RWPE1 (cell line): ENCODE measurements at places on chromosomes 2 and 18.
A peak's percentile ranks its signal among the peaks of the same experiment; 100 is the strongest.

DNA sequence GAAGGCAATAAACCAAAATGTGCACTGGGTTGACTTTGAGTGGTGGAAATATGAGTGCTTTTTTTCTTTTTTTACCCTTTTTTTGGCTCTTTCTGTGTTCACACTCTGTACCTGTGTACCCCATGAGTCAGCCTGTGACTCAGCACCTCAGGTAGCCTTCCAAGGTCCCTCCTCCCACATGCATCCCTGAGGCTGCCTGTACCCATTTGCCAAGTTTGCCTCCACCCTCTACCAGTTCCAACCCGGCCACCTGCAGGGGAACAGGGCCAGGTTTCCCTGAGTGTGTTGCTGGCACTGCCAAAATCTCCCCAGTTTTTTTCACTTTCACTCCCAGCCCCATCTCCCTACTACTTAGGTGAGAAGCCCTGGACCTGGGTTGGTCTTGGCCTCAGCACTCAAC lies 14.0 kb downstream of the CXCR1 start:
- DNase-seq: peak; percentile 89

DNA sequence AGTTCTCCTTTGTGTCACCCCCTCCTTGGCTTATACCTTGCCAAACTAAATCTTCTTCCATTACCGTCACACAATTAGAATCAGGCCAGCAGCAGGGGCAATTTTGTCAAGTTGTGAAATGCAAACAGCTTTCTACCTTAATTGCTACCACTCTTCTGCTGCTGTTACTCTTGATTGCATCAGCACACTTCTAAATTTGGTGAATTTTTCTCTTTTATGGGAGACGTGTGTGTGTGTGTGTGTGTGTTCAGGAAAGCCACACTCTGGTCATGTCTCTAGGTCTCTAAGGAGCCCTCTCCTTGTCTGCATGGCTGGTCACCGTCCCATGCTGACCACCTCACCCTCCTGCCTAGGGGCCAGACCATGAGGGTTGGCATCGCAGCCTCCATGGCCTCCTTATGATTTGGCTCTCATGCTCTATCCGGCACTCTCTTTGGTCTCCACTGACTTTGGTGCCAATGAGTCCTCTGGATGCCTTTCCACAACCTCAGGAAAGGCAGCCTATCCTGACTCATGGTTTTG lies 87.7 kb downstream of the GATA6 start:
- DNase-seq: no peak

DNA sequence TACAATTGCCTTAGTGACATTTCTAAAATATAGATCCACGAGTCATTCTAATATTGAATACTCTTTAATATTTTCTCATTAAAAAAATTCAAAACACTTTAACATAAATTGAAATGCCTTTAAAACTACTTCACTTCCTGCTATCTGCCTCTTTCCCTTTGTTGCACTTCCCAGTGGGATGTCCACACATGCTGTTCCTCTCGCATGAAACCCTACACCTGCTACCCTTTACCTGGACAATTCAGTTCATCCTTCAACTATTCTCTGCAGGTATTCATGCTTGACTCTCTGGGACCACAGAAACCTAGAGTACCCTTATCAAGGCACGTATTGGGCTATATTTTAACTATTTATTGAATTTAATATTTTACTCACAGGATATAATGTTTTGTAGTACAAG lies 373.3 kb upstream of the GALNT5 start:
- DNase-seq: no peak

DNA sequence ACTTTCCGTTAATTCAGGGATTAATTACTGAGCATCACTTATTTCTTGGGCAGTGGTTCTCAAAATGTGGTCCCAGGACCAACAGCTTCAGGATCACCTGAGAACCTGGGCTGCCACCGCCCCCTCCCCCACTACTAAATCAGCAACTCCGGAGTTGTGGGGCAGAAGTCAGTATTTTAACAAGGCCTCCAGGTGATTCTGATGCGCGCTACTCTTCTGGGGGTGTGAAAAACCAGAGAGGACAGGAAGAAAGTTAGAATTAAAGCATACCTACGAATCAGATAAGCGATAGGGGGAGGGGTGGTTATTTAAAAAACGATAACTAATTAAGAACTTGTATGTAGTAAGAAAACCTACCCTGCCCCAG lies 319 bp downstream of the ZSCAN30 start:
- peak; percentile 8 for DNase-seq

GRCh38 chr2:59171019-59171418 lies 929.9 kb upstream of the FANCL start:
- no peak for DNase-seq

DNA sequence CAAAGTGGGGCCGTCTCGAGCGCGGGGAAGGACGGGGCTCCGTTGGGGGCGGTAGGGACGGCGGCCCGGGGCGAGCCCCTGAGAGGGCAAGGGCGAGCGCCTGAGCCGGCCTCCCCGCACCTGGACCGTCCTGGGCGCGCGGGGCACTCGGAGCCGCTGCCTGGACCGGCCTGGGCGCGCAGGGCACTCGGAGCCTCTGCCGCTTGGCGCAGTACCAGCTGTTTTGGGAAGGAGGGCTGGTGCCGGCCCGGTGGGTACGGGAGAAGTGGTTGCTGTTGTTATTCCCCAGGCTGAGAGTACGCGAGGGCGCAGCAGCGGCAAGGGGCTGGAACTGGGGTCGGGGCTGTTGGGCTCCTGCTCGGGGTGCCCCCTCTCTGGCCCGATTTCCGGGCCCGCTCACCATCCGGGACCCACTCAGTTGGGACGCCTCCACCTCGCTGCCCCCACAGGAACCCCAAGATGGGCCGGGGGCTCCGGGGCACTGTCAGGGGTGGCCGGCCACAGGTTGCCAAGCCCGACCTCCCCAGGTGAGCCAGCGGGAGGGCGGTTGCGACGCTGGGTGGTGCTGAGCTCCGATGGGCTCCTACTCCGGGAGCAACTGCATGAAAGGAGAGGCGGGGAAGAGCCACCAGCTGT lies 579 bp downstream of the ARHGEF4 start:
- no peak for DNase-seq

DNA sequence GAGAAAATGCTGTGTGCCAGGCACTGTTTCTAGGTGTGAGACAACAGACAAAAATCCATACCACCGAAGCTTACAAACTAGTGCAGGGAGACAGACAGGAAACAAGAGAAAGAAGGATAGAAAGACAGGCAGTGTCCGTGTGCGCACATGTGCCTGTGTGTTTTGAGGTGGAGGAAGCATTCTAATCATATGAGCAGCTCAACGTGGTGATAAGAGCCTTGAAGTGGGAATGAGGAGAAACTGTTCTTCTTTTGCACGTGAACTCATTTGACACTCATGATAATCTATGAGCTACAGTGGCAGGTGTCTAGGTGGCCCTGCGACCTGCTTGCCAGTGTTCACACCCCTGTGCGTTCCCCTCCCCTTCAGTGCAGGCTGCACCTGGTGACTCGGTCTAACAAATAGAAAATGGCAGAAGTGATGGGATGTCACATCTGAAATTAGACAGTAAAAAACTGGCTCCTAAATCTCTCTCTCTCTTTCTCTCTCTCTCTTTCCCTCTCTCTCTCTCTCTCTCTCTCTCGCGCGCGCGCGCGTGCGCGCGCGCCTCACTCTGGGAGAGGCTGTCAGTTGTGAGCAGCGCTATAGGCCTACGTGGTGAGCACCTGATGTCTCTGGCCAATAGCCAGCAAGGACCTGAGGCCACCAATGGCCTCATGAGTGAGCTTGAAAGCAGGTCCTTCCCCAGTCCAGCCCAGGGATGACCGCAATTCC lies 74.8 kb downstream of the EN1 start:
- no peak for DNase-seq

GRCh38 chr2:31980674-31981356 lies 30.0 kb downstream of the MEMO1 start:
- DNase-seq: peak; percentile 14

DNA sequence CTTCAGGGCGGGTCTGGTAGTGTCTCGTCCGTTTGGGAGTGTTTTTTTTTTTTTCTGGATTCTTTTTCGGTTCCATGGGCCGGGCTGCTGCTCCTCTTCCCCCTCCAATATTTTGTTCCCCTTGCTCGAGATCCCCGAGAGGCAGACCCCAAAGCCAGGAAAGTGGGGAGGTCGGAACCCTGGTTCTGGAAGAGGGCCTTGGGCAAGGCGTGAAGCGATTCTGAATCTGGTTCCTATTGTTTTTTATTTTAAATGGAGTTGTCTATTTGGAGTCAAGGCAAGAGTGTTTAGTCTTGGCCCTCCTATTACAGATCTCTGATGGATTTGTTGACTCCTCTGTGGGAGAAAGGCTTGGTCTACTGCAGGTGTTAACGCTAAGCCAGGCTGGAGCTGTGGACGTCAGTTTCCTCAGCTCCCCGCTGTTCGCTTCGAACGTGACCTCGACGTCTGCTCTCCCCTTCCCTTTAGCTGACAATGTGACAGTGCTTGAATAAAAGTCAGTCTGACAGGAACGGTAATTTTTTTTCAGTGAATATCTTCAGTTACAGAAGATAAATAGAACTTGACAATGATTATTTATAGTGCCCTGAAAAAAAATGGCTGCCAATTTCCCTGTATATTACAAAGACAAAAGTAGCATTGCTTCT lies 683 bp upstream of the DNAJC27 start:
- DNase-seq: peak; percentile 21

- DNase-seq: no peak
Measured at GRCh38 chr18:21164548-21165095, 53.0 kb upstream of the ROCK1 start.

DNA sequence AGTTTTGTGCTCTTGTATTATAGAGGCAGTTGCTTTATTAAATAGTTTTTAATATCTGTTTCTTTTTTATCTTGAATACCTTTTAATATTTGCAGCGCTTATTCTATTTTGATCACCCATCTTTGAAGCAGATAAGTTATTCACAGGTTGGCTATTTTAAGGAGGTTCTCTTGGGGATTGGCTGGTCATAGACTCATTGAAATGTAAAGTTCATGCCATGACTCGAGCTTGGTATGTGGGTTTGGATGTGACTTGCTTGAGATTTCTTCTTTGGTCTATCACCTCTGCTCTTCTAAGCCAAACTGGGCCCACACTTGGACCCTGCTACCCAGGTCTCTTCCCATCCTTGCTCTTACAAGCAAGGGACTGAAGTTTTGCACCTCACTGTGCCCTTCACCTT lies 33.6 kb downstream of the FARP2 start:
- DNase-seq: no peak

GRCh38 chr2:62151306-62151638 lies 44.6 kb upstream of the B3GNT2 start:
- DNase-seq: no peak

DNA sequence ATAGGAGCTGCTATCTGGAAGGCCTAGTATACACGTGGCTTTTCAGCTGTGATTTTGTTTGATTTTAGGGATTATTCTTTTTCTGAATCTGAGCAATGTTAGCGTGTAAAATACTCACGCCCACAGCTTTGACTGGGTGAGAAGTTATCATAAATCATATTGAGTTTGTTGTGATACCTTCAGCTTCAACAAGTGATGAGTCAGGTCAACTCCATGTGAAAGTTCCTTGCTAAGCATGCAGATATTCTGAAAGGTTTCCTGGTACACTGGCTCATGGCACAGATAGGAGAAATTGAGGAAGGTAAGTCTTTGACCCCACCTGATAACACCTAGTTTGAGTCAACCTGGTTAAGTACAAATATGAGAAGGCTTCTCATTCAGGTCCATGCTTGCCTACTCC lies at the start of gene GKN1:
GKN1 (plus strand) TSS at position 386 of the 400 bp plus-strand sequence. CDS start 42 bp downstream, outside the sequence.
- no peak for DNase-seq

DNA sequence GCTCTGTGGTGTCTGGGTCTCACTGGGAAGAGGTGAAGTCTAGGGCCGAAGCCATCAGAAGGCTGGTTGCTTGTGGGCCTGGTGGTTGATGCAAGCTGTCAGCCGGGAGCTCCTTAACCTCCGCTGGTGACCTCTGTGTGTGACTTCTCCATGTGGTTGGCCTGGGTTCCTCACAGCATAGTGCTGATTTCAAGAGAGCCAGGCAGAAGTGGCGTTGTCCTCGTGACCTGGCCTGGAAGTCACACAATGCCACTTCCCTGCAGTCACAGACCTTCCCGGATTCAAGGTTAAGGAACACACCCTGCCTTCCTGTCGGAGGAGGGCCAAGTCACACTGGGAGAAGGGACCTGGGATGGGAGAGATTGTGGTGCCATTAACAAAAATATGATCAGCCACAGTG lies 303.7 kb upstream of the HS6ST1 start:
- DNase-seq: no peak

DNA sequence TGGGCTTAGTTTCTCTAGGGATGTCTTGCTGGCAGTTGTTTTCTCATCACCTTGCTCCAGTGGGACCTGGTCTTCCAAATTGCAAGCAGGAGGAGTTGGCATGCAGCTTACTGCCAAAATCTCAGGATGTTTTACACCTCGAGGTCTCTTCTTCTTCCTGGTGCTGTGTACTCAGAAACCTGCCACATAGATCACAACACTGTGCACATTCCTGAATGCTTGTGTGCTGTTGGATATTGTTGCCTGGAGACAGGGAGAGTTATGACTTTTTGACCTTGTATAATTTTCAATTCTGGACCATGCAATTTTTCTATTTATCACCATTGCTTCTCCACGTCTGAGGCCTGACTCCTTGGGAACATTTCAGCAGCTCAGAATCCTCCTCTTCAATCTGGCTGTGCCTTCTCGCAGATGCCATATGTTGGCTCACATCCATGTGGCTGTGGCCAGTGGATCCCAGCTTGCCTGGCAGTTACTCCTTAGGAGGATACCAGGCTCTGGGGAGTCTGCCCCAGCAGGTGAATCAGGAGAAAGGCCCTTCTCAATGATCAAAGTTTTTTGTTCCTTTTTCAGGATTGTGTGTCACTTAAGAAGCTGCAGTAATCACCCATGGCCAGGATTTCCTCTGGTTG lies 489.3 kb downstream of the TSN start:
- no peak for DNase-seq

DNA sequence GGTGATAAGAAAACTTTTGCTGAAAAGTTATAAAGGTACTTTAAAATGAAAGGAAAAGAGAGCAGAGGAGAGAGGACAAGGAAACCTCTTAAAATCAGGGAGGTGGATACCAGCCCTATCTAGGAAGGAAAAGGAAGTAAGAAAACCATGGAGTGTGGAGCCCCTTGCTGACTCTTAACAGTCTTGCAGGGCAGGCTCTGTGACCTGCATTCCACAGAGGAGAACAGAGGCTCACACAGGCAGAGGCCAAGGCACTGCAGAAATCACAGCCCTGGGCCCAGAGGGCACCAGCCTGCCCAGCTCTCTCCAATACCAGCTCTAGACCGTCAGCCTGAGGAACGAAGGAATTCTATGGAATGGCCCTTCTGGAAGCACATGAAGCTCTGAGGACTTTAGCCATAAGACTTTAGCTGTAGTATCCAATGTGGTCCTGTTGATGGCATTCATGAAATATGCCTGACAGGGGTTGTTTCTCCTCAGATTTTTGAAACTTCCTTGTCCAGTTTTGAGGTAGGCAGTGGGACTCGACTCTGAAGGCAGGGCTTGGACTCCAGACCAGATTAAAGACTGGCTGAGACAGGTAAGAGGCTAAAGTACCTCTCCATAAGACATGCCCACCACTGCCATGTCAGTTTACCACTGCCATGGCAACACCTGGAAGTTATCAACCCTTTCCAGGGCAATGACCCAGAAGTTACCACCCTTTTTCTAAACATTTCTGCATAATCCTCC lies 216.3 kb downstream of the ANAPC1 start:
- peak; percentile 45 for DNase-seq

- DNase-seq: no peak
Measured at GRCh38 chr2:241833101-241833663, 24.2 kb downstream of the NEU4 start.
